Stimulated activated CD4-positive, alpha-beta T cell treated with anti-CD3 and anti-CD28 coated beads, Interleukin-2, amount 100 ng/mL, for 24 hours (primary cell): ENCODE measurements at places on chromosomes 13 and 19.
A peak's percentile ranks its signal among the peaks of the same experiment; 100 is the strongest.

DNA sequence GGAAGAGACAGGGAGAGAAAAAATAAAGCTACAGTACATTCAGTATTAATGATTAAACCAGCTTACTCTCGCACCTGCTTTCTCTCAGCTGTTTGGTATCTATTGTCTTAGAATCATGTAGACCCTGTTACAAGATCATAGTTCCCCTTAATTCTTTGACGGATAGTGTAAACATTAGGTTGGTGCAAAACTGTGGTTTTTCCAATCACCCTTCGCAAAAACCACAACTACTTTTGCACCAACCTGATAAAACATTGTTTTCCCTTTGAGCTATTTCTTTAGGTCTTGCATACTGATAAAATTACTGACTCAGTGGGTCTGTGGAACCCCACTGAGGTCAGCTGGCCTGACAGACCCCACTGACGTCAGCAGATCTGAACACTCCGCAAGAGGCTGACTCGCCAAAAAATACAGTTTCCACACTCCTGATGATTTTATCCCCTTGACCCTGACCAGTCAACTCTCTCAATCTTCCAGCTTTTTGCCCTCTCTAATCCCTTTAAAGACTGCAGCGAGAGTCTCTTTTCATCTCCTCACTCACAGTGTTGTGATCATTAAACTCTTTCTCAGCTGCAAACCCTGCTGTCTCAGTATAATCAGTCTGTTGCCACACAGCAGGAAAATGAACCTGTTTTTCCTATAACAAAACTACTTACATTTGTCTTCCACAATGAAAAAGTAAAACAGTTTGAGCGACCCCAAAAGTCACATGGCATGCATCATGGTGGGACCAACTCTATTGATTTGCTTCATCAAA lies 123.9 kb downstream of the SLITRK6 start:
- no peak for DNase-seq

DNA sequence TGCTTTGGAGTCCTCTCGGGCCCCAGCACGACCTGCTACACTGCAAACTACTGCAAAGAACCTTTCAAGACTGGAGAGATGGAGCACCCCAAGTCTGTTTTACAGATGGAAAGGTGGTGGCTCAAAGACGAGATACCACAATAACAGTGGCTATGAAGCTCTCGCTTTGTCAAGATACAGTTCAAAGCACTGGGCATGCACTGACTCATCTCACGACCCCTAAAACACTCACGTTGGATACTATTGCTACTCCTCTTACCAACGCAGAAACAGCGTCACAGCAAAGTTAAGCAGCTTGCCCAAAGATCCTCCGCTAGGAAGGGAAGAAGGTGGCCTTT lies 24.0 kb upstream of the LAIR1 start:
- no peak for DNase-seq

DNA sequence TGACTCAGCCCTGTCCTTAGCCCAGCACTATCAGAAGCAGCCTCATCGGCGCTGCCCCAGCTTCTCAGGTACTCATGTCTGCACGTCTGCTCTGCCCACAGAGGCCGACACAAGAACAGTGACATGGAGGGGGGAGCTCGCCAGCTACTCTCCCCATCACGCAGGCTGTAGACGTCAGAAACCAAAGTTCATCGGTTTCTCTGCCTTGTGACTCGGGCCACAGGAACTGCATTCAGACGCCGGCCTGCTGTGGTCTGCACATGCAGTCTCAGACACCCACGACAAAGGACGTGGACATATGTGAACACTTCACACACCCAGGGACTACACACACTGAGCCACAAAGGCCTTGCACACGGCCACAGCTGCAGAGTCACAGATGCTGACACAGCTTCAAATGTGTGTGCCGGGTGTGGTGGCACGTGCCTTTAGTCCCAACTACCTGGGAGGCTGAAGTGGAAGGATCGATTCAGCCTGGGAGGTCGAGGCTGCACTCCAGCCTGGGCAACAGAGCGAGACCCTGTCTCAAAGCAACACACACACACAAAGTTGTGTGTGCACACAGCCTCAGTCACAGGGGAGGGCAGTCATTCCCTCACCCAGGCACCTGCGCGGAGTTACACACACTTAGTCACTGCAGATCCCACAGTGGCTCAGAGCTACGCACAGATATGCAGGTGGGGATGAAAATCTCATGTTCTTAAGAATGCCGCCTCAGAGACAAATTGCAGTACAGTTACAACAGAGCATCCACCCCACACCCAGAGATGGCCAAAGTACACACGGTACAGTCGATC lies 4.9 kb upstream of the ZFP36 start:
- peak; percentile 79 for DNase-seq

GRCh38 chr19:49799271-49799797 lies 13.8 kb downstream of the FUZ start:
- no peak for DNase-seq

DNA sequence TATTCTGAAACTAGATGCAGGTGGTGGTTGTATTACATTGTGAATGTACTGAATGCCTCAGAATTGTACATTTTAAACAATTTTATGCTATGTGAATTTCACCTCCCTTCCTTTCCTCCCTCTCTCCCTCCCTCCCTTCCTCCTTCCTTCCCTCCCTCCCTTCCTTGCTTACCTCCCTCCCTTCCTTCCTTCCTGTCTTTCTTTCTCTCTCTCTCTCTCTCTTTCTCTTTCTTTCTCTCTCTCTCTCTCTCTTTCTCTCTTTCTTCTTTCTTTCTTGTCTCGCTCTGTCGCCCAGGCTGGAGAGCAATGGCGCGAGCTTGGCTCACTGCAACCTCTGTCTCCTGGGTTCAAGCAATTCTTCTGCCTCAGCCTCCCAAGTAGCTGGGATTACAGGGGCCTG lies 37.2 kb downstream of the IER2 start:
- DNase-seq: no peak

DNA sequence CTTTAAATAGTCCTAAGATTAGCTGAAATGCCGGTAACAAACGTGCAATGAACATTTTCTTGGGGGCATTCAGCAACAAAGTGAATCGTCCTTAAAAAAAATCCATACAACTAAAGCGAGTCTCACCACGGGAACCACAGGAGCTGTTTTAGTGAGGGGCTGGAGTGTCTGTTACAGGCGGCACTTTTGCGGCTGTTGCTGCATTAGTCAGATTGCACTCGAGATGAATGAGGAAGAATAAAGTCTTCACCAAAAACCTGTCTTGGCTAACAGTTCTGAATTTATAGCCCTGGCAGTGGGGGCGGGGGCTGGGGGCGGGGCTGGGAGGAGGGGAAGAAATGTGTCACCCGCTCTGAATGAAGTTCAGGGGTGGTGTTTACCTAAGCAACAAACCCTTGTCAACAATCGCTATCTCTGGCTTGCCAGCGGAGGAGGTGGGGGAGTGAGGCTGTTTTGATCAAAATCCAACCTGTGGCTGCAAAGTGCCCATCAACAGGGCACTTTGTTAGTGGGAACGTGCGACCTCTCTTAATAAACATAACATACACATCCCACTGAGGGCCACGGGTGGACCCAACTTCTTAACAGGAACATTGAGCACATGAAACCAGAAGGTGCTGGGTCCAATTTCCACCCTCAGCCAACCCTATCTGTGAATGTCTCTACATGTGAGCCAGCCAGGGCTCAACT lies 44.5 kb downstream of the RFX2 start:
- peak; percentile 29 for DNase-seq

DNA sequence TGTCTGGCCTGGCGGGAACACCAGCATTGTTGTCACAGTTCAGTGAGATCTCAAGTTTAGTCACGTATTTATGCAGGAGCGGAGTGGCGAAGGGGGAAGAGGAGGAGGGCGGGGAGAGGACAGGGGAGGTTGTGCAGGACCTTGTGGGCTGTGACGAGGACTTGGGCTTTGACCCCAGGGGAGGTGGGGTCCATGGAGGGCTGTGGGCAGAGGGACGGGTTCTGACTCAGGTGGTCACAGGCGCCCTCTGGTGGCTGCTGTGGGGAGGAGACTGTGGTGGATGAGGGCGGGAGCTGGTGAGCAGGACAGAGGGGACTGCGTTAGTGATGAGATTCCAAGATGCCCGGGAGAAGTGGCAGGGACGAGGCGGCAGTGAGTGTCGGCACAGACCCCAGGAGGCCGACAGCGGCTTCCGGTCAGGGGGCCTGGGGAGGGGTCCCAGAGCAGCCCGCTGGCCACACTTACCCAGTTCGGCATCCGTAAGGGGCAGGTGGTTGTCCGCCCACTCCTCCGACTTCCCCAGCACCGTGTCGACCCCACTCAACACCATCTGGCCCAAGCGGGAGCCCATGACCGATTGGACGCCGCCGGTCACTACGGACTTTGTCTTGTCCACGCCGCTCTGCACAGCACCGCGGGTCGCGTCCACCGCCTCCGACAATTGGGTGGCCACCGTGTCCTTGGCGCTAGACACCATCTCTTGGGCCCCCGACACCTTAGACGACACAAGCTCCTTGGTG lies 15.7 kb downstream of the PLIN3 start:
- peak; percentile 82 for DNase-seq

- no peak for DNase-seq
Measured at GRCh38 chr13:25860862-25861261, 191.0 kb downstream of the SHISA2 start.

- no peak for DNase-seq
Measured at GRCh38 chr13:41939398-41939797, 21.5 kb downstream of the VWA8 start.

DNA sequence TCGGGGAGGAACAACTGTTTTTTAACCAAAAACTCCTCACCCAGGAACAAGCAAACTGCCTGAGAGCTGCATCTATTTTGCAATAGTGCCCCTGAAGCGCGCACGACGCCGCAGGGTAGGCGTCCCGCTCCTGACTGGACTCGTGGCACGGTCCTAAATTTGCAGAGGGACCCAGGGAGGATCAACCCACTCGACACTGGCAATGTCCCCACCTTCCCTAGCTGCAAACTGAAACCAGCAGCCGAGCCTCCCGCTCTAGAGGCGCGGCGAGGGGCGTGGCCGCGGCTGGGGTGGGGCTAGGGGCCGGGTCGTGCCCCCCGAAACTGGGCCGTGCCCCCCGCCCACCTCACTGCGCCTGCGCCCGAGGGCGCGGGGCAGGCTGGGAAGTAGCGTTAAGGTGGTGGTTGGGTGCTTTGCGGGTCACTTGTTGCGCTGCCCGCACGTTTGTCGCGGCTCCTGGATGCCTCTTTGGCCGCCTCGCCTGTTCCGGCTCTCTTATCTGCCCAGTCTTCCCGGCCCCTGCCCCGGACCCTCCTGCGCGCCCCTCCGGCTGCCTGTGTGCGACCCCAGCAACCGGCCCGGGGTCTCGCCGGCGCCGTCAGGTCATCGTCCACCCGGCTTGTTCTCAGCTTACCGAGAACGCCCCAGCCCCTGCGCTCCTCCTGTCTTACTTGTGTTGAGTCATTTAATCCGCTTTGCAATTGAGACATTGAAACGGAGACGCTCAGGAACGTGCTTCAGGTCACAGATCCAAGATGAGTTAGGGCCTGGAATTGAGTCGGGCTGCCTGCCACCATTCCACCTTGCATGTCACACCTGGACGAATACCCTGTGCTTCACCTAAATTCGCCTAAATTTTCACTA lies 37.9 kb upstream of the LSM14A start:
- peak; percentile 94 for DNase-seq

GRCh38 chr13:28490061-28490460 lies 4.9 kb downstream of the FLT1 start:
- DNase-seq: no peak

- no peak for DNase-seq
Measured at GRCh38 chr13:112569821-112570220, 18.1 kb downstream of the TUBGCP3 start.

- peak; percentile 55 for DNase-seq
Measured at GRCh38 chr19:43651758-43652545, 12.3 kb upstream of the CADM4 start.

DNA sequence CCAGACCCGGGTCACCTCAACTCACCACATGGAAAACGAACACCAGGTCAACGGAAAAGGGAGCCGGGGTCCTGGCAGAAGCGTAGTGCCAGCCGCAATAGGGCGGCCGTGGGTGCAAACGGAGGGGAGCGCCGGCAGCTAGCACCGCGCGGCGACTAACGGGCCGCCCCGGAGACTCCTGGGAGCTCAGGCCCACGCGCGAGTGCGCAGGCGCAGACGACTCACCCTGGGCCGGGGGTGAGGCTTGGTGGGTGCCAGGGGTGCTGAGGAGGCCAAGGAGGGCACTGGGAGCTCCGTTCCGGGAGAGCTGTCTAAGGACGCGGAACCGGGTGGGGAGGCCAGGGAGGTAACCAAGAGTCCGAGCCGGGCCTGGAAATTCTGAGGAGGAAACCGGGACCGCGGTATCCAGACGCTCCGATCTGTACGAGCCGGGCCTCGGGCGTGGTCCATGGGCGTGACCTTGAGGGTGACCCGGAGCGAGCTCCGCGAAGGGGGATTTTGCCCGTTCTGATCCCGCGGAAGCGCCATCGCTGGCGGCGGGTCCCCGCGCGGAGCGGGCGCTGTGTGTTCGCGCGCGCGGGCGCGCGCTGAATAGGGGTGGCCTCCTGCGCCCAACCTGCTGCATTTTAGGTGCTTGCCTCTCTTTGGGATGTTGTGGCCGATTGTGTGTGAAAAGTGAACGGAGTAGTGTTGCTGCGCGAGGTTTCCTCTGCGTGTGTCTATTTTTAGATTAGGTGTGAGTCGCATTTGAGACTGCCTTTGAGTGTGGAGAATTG lies at the start of gene ZNF382:
Gene ZNF382 (plus strand): TSS at position 213 of the 776 bp plus-strand sequence. CDS start 4,602 bp downstream, outside the sequence.
- DNase-seq: peak; percentile 91

DNA sequence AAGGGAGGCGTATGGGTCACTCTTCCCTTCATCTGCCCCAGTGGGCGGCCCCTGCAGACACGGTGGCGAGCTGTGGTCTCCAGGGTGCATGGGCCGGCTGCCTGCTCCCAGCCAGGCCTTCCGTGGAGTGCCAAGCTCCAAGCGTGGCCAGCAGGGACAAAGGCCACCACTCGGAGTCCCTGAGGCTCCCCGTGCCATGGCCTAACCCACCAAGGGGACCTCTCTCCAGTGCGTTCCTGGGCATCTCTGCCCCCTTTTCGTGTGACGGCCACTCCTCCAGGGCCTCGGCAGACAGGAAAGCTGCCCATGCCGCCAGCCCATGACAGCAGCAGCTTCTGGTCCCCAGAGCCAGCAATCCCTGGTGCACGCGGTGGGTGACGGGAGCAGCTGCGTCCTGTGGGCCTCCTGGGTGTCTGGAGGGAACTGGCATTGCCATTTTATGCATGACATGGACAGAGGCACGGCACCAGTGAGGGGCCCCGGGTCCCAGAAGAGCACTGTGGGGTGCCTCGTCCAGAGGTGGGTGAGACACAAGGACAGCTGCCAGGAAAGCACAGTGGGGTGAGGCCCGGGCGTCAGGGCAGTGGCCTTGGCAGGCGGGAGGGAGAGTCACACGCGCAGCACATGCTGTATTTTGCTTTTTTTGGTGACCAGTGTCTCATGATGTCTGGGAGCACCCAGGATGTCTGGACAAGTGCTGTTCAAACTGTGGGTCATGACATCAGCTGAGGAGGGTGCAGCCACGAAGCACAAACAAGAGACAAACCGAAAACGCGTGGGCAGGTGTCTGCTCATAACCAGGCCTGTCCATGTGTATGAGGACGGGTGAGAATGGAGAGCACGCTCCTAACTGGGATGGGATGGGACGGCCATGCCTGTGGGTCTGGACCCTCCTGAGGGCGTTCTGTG lies 32.3 kb downstream of the CEBPG start:
- no peak for DNase-seq

DNA sequence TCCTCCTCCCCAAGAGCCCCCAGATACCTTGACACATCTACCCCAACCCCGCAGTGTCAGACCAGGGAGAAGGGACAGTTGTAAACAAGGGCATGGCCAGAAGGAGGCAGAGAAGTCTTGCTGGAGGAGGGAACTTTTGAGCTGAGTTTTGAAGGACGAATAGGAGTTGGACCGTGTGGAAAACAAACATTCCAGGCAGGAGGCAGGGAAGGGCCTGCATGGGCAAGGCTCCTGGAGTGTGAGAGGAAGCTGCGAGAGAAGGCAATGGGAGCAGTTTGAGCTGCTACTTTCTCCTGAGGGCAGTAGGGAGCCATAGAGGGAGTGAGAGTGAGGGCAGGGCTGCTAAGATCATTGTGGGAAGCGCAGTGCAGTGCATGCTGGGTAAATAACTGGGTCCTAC lies 23.3 kb downstream of the IL12RB1 start:
- DNase-seq: peak; percentile 44
